Glutamatergic neuron (in vitro differentiated cells): ENCODE measurements at places on chromosomes 5 and 9.

DNA sequence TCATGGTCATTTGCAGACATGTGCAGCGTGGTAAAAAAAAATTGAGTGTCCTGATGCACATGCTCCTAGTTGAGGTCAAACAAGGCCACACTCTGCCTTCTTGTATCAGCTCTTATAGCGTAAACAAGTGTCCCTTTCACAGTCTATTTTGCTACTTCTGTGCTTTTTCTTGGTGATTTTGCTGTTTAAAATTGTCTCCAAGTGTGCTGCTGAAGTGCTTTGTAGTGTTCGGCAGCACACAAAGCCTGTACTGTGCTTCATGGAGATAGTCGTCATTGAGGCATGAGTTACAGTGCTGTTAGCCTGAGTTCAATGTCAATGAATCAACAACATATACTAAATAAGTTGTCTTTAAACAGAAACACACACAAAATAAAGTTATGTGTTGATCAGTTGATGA is 690.4 kb upstream of the MEF2C start:
- no peak for DNase-seq

DNA sequence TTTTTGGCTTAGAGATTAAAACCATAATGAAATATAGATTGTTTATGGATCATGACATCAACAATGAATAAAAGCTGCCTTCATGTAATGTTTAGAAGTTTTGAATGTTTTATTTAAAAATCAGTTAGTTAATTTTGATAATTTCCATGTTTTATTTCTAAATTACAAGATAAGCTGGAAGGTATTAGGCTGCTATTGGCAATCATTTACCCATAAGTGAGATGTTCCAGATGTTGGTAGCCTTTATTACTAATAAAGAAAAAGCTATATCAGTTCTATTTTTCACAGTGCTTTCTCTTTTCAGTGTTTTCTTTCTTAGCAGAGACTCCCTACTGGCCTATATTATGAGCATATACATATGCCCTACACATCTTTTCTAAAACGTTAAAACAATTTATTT is 347.0 kb downstream of the CSNK1G3 start:
- DNase-seq = no peak

DNA sequence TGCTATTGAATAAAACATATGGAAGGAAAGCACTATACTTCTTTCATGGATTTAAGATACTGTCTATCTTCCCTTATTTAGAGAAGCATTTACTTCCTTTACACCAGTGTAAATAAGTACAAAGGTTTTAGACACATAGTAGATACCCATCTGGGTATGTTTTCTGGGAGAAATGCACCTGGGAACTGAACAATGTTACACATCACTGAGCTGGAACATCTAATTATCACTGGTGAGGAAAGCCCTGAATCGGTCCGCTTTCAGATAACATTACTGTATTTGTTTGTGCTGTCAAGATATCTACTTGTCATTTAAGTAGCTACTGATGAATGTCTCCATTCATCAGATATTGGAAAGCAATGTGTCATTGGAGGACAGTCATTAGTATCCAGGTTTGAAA is 964.7 kb upstream of the PTPRD start:
- no peak for DNase-seq

- DNase-seq = no peak
These were observed 148.8 kb upstream of the ADAMTSL1 start for GRCh38 chr9:18324928-18325745.

- no peak for DNase-seq
These were observed 103.9 kb downstream of the ESM1 start for GRCh38 chr5:54881286-54882005.

DNA sequence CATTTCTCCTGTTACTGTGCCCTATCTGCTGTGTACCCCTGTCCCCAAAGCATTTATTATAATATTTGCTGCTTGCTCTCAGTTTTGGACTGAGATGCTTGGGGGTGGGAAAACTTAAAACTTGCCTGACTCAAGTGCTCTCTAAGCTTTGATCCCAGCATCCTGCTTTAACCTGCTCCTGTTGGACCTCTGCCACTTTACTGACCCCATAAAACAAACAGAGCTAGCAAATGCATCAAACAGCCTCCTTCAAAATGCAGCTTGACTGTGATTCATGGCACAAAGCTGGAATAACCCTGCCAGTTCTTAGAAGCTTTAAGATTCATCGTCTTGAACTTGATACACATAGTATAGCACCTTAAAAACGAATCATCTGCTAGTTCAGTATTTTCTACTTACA is 212.5 kb downstream of the DEPDC1B start:
- DNase-seq = no peak

DNA sequence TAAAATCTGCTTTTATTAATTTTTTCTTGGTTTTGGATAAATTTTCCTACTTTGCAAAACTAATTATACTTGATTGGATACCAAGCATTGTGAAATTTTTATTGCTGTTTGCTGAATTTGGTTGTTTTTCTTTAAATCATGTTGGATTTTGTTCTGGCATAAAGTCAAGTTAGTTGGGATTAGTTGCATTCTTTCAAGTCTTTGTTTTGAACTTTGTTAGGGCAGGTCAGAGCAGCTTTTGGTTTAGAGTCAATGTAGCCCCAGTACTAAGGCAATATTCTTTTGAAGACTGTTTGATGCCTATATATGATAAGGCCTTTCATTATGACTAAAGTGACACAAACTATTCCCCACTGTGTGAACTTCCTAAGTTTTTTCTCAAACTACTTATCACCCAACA is 531.1 kb downstream of the RASEF start:
- DNase-seq = no peak
